Upper lobe of right lung (tissue), 1 donor: ENCODE measurements at places on chromosomes 1 and 21. TPM values are rescaled to one million over a fixed set of nuclear protein-coding genes. Genes with fewer than 3 reads are reported as not detected.

- peak; percentile 64 for DNase-seq
These were observed 183.0 kb downstream of the HIVEP3 start for GRCh38 chr1:41735631-41736260.

DNA sequence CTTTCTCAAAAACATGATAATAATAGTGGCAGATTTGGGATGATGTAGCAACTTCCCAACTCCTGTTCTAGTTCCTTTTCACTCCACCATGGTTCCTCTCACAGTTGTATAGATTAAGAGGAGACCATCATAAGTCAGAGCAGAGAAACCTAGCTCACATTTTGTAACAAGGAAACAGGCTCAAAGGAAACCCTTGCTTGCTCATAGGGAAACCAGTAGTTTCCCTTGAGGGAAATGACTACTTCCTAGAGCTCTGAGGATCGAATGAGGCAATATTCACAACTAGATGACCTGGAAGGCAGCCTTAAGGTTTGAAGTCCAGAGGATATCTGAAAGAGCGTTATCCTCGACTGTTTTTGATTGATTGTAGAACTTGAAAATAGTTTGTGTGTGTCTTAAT is 76.1 kb upstream of the C8B start:
- no peak for DNase-seq

DNA sequence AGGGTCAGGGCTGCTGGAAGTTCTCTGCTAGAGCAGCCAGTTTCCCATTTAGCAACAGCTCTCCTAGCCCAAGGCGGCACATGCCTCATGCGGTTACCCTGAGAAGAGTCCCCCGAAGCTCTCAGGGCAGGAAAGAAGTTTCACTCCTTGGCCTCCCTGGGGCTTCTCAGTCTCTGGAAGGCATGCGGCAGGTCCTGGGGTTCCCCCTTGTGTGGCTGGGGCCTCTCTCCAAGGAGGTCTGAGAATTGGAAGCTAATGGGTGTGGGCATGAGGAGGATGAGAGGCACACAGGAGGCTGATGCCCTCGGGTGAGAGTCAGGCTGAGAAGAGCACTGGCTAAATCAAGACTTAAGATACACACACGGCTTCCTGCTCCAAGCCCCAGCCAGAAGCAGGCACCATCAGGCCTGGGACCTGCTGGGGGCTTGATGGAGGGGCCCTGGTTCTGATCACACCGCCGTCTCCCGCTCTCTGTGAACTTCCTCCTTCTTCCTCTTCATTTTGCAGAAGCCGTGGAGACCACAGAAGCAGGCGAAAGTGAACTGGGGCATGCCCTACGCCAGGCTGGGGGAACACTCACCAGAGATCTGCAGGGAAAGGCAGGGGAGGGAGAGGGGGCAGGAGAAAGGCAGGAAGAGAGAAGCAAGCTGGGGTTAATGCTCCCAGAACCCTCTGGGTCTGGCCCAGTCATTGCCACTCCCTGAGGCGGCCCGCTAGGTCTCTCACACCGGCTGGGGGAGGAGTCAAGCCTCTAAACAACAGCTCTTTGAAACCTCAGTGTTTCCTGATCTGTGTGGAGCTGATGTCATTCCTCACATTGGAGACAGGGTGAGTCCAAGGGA is 15.1 kb downstream of the BLACAT1 start:
- peak; percentile 81 for DNase-seq

RBP7 gene
- 8.7 TPM for total RNA-seq

TRIM62 gene
- total RNA-seq = 4.5 TPM

DNA sequence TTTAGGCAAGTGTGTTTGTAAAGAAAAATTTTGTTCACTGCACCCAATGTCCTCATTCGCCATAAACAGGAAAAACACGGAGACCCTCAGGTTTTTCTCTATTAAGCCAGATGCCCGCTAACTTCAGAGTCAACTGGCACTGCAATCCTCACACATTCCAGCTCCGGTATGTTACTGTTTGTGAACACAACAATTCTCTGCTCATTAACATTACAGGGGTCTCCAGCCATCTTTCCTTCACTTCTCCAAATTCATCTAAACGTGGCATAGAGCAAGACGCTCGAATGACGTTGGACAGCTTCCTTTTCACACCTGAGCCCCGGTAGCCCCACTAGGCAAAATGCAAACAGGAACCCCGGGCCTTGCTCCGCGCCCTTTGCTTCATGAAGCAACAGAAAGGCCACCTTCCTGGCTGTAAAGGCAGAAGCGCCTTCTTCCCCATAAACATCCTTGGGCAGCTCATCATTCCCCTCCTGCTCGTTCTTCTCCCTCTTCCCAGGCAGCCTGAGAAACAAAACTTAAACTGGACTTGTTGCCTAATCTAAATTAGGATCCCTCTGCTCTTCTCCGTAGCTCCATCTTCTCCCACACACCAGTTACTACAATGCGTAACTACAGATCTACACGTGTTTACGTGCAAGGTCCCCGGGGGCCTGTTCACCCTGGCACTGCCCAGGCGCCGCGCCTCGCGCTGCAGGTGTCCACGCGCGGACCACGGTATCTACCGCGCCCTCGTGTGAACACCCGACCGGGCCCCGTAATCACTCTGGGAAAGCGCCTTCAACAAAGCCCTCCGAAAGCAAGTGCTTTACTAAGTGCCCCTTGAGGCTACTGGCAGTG is 1.2 kb downstream of the LBR start:
- DNase-seq = peak; percentile 74

KRTAP19-5 gene
- total RNA-seq = not detected

GRCh38 chr1:110690709-110691365 is 16.1 kb upstream of the KCNA3 start:
- no peak for DNase-seq

GRCh38 chr1:40715491-40716059 is 24.1 kb downstream of the NFYC start:
- no peak for DNase-seq

SLC1A7 gene
- 0.26 TPM for total RNA-seq

SYT14 gene
- total RNA-seq = 0.03 TPM

RAD54L gene
- 1.0 TPM for total RNA-seq

HMGCS2 gene
- not detected for total RNA-seq

DNA sequence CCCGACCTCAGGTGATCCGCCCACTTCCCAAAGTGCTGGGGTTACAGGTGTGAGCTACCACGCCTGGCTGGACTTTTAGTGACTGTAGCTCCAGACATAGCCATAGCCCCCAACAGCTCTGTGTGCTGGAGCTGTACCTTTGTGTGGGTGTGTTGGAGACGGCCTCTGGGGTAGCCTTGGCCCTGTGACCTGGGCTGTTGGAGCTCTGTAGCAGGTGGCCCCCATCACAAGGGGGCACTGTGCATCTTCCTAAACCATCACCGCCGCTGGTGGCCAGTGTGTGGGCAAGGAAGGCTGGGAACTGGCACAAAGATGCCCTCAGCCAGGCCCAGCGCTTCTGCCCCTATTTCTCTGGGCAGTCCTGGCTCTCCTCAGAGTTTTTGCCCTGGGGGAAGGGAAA is 38.4 kb upstream of the FOXO6 start:
- no peak for DNase-seq

GRCh38 chr1:248807067-248807737 is 18.5 kb downstream of the SH3BP5L start:
- DNase-seq = peak; percentile 77

OR14K1 gene
- total RNA-seq = not detected

C1QA gene
- 521 TPM for total RNA-seq

DNA sequence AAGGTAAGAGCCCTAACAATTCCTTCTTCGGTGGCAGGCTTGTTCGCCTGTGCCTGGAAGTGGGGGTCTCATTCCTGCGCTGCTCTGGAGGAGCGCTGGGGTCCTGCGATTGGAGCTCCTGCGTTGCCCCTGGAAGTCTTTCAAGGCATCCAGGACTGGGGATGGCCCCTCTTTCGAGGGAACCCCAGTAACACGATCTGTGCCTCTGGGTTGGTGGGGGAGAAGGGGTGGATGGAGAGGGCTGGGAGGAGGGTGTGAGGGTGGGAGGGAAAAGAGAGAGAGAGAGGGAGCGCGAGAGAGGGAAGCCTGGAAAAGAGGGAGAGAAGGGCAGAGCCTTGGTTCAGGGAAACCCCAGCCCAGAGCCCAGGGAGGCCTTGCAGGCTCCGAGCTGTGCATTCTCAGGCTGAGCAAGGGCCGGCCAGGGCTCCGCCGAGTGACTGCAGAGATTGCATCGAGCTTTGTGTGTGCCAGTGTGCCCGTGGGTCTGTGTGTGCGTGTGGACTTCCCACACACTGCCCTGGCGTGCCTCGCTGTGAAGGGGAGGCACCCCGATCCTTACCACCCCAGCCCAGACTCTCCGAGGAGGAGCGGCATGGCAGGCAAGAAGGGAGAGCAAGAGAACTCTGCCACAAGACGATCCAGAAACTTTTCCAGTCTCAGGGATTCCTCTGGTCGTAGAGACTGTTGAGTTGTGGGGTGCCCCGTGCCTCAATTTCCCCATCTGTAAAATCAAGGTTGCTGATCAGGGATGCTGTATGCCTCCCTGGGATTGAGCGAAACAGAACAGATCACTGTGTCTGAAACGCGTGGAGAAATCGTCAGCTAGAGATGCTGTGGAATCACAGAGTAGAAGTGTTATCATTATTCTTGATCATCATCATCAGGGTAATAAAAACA is 619 bp downstream of the BCL9 start:
- DNase-seq = peak; percentile 68

DNA sequence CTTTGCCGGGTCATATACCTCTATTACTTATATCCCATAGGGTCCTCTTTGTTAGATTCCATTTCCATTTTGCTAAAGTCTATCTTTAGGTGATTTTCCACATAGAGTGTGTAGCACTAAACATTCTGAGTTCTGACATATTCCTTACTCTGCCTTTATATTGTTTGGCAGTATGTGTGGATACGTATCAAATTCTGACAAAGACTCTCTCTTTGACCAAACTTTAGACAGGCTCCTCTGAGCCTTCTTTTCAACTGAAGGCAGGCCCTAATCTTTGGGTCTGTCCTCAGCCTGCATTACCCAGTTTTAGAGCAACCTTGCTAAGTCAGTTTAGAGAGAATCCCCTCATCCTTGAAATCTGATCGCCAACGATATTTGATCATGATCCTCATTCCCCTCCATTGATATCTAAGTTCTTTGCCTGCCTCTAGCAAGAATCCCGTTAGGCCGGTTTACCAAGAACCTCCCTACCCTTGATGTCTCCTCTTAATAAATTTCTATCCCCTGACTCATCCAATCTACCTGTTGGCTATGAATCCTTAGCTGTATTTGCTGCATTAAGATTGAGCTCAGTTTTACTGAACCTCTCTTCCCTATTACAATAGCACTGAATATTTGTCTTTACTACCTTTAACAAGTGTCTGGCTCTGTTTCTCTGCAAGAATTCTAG is 10.4 kb upstream of the PPT1 start:
- no peak for DNase-seq

DNA sequence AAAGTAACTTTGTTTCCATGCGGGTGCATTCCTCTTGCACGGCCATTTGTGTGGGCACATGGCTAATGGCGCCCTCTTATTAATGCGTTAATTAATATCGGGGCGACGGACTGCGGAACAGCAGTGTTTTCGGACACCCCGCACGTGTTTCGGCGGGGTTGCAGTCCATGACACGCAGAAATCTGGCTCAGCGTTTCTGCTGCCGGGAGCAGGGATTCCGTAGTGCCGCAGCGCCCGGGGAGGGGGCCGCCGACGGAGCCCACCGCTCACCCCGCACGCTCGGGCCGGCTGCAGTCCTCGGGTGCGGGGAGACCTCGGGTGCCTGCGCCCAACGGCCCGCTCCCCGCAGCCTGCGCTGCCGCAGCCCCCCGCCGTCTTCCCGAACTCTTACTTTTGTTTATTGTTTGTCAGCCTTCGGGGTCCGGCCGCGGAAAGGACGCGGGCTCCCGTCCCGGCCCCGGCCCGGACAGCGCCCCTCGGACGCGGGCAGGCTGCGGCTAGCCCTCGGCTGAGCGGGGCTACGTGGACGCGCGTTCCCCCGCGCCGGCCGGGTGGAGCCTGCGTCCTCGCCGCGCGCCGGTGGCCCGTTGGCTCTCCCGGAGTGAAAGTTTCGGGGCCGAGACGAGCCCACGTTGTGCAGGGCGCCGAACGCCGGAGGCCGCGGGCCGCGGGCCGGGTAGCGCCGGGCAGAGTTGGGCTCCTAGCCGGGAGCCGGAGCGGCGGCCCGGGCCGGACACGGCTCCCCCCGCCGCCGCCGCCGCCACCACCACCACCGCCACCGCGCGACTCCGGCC is 849 bp downstream of the NFIA start:
- DNase-seq = peak; percentile 75

AGTRAP gene
- 57.0 TPM for total RNA-seq

- DNase-seq = no peak
These were observed 111.6 kb upstream of the IFFO2 start for GRCh38 chr1:19067912-19068638.

- no peak for DNase-seq
These were observed 3.9 kb upstream of the ITLN1 start for GRCh38 chr1:160888926-160889325.

- DNase-seq = peak; percentile 15
These were observed 8.6 kb downstream of the C1orf35 start for GRCh38 chr1:228094432-228095016.
